SK-N-MC (cell line): ENCODE measurements at places on chromosomes 13 and 19.

DNA sequence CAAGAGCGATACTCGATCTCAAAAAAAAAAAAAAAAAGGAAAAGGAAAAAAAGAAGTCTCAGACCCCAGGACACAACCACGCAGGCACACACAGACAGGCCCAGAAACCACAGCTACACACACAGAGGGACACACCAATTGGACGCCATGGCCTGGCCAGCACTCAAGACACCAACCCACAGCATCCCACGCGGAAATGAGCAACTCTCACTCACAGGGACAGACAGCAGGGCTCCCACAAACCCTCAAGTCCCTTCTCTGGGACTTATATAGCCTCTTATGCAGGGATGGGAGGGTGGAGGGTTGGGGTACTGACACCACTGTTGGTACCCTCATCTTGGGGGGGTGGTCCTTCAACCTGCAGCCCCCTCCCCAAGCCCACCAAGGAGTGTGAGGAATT lies 5.9 kb downstream of the NOTCH3 start:
- no peak for DNase-seq

- no peak for DNase-seq
These were observed 30.2 kb upstream of the SLC15A1 start for GRCh38 chr13:98782654-98783053.

- DNase-seq, result no peak
These were observed 896.5 kb downstream of the UQCRFS1 start for GRCh38 chr19:28316464-28316863.

DNA sequence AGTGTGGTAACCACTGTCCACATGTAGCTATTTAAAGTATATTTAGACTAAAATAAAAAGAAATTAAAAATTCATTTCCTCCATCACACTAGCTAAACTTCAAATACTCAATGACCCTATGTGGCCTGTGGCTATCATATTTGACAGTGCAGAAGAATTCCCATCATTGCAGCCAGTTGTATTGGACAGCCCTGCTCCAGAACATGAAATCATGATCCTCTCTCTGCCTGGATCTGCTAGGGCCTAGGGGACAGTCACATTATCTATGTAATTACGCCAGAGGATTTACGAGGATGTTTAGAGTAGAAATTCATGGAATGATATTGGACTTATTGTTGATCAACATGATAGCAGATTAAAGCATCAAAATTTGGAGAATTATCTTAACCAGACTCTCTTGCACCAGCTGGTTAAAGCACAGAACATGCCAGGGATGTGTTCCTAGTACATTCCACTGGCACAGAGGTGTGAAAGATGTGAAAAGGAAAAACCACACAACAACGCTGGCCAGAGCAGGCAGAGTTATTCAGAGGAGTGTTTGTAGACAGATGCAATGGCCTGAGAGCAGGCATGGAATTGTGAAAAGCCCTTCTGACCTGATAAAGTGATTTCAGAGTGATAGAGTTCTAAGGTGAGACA lies 108.9 kb upstream of the STARD13 start:
- no peak for DNase-seq

GRCh38 chr13:30477346-30478195 lies 11.8 kb upstream of the HMGB1 start:
- no peak for DNase-seq

DNA sequence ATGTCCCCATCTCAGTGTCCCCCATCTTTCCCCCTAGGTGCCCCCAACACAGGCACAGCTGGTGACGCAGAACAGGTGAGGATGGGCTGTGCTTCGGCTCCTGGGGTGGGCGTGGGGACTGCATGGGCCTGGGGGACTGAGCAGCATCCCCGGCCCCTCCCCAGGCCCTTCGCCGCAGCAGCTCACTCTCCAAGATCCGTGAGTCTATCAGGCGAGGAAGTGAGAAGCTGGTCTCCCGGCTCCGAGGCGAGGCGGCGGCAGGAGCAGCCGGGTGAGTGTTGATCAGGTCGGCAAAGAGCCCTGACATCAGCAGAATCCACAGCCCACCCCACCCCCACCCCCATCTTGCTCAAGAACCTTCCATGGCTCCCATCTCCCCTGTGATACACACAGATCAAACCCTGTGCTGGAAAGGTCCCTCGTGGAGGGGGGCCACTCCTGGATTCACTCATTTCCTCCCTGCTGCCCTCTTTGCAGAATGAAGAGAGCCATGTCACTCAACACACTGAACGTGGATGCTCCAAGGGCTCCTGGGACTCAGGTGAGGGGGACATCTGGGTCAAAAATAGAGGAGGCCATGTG lies 10.0 kb downstream of the KLC3 start:
- DNase-seq, result no peak

GRCh38 chr13:87207280-87208003 lies 463.7 kb upstream of the SLITRK5 start:
- DNase-seq, result no peak

DNA sequence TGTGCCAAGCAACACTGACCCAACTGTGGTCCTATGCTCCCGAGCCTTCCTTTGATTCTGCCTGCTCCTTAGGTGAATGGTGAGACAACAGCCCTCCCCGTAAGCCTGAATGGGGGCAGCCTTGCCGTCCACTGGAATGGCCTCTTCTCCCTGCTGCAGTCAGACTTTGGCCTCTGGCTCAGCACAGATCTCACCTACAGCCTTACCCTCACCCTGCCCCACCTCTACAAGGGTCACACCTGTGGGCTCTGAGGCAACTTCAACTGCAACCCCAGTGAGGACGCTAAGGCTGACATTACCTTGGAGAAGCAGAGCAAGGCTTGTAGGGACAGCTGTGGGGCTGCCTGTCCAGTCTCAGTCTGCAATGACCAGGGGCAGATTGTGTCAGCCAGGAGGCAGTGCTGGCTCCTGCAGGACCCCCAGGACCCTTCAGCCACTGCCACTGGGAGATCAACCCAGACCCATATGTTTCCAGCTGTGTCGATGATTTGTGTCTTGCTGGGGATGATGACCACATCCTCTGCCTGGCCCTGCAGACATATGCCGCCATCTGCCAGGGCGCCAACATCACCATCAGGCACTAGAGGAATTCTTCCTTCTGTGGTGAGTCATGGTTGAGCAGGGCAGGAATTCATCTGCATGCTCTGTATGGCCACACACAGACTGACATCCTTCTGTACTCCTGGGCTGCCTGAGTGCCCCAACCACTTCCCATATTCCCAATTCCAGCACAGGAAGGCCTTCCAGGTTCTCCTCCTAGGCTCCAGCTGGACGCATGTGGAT lies 27.3 kb upstream of the FXYD3 start:
- no peak for DNase-seq
